ENCODE measurements at places on chromosomes 16 and 17.

GRCh38 chr17:68519911-68520310 is 7.7 kb downstream of the PRKAR1A start:
- DNase-seq: no peak

- DNase-seq: no peak
Measured at GRCh38 chr16:30934827-30935557, 11.6 kb downstream of the FBXL19 start.

DNA sequence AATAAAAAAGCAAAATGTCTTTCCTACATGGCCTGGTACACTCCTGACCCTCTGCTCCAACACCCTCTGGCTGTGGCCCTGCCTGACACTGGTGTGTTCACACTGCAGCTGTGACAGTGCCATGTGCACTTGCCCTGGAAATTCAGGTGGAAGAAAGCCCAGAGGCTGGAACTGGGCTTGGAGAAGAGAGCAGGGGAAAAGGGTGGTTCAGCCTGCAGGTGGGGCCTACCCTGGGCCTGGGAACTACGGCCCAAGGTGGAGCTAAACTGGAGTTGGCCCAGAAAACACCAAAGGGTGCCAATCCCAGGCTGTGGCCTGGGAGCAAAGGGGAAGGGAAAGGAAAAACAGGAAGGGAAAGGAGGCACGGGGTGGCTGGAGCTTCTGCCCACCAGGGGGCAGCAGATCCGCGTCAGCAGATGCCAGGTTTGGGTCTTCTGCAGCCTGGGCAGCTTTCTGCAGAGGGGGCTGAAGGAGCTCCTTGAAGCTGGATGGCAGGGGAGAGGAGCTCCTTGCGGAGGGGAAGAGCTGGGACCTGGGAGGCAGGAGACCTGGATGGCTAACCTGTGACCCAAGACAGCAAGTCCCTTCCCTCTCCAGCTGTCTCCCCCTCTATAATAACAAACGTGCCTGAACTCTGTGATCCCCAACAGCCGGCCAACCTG is 15.4 kb upstream of the CTCF start:
- no peak for DNase-seq

GRCh38 chr16:75861311-75862097 is 135.2 kb upstream of the CPHXL start:
- no peak for DNase-seq

DNA sequence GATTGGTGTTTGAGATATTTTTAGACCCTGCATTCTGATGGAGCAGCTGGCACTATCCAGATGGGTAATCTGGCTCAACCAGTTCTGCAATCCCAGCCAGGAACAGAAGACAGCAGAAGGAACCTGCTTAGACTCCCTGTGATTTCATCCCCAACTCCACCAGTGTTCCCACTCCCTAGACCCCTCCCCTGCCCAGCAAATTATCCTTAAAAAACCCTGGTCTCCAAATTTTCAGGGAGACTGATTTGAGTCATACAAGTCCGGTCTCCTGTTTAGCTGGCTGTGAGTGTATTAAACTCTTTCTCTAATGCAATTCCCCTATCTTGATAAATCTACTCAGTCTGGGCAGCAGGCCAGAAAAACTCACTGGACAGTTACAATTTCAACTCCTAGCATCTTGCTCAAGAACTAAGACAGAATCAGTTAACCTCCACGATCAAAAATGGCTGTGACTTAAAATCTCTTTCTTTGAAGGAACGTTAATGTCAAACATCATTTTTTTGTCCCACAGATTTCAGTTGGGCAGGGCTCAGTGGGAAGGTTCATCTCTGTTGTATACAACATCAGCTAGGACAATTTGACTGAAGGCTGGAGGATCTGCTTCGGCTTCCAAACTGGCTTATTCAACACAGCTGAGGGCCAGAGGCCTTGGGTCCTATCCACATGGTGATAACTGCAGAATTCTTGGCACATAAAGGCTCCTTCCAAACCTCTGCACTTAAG is 4.9 kb upstream of the RBL2 start:
- no peak for DNase-seq
